ENCODE measurements at places on chromosomes 11 and 22. TPM values are rescaled to one million over a fixed set of nuclear protein-coding genes. Genes with fewer than 3 reads are reported as not detected.

GRCh38 chr22:38950527-38951295 lies 6.7 kb upstream of the APOBEC3A start:
- DNase-seq: no peak

DNA sequence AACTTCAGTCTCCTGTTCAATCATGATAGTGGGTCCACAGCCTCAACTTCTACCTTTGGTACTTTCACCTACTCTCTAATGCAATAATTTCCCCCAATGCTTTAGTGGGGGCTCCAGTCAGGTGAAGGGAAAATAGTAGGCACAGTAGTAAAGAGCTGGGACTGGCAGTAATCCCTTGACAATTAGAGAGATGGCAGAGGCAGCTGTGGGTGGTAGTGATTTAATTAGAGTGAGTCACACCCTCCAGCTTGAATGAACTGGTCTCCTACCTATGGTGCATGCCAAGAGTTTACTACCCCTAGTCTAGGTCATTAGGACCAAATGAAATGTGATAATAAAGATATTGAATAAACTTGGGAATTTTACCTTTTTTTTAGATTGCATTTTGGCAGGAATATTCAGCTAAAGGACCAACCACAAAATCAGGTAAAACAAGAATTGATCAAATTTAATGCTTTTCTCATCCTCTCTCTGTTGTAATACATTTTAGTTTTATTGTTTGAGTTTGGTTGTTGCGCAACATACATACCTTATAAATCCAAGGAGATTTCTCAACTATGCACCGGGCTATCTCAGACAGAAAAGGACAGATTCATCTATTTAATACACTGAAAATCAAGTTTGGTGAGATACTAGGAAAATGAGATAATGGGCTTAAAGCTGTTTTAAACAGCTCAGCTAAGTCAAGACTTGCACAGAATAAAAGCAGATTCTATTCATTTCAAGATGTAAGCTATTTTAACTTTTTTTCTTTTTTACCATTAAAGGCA lies 9.0 kb downstream of the PRRG4 start:
- DNase-seq: no peak

Gene ABCG4
- total RNA-seq: not detected

DNA sequence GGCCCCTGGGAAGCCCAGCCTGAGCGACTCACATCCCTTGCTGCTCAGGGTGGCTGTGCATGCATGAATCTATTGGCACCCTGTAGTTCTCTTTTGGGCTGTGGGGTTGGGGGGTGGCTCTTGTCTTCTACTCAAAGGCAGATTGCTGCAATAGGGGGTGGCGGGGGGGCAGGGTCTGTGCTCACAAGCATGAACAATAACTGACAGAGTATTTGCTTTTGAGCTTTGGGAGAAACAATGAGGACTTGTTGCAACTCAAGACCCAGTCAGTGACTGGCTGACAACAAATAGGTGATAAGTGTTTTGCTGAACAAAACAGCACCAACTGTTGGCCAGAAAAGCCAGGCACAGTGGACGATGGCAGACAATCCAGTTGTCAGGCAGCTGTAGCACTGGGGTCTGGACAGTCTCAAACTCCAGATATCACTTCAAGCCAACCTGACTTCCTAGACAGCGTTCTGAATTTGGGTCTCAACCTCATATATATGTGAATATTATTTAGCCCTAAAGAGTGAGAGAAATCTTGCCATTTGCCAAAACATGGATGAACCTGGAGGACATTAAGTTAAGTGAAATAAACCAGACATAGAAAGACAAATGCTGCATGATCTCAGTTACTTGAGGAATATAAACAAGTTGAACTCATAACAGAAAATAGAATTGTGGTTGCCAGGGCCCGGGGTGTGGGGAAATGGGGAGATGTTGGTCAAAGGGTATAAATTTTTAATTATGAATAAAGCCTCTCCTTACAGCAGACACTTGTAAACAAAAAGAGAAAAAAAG lies 61.7 kb downstream of the ME3 start:
- DNase-seq: no peak

- DNase-seq: no peak
Measured at GRCh38 chr11:115503083-115503885, 931 bp downstream of the CADM1 start.

GRCh38 chr11:130911306-130911705 lies 5.0 kb downstream of the SNX19 start:
- no peak for DNase-seq

- no peak for DNase-seq
Measured at GRCh38 chr22:28444659-28445058, 235.0 kb downstream of the TTC28 start.

Gene PHOX2A
- total RNA-seq: not detected

DNA sequence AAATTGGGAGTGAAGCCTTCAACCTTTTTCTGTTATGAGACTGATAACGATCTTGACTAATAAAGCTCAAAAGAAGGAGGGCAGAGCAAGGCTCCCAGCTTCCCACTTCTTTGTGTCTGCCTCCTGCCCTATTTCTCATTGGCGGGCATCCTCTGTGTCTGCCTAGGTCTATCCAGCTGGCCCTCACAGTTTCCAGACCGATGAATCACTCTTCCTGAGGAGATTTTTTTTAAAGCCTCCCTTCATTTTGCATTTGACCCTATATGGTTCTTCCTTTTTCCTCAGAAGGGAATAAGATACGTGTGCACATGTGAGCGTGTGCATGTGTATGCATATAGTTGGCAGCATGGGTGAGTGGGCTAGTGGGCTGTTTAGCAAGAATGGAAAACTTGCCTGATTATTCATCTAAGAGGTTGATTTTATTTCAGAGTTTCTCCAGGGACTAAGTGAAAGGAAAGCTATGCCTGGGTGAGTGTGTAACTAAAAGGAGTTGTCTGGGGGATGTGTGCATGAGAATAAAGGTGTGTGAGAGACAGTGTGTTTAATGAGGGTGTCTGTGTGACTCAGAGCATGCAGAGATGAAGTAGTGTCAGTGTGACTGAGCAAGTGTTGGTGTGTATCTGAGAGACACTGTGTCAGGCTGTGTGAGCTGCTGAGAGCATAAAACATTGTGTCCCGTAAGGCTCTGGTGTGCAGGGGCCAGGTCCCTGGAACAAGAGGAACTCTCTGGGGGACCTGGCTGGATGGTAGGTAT lies 12.2 kb downstream of the PHLDB1 start:
- no peak for DNase-seq

Gene SPECC1L
- total RNA-seq: 57.4 TPM
